Metanephros (tissue), 2 donors: ENCODE measurements at places on chromosomes 1 and 21. TPM values are rescaled to one million over a fixed set of nuclear protein-coding genes. Genes with fewer than 3 reads are reported as not detected.

AMPD1 gene
- total RNA-seq: 22.7 TPM

OR2T5 gene
- total RNA-seq: 0.06 TPM

ITPKB gene
- total RNA-seq: 51.5 TPM

KCNJ15 gene
- total RNA-seq: 124 TPM

PDZK1IP1 gene
- 28.4 TPM for total RNA-seq

HSPA13 gene
- 35.9 TPM for total RNA-seq

SETSIP gene
- total RNA-seq: not detected

TRIM58 gene
- total RNA-seq: 9.3 TPM

CYP4X1 gene
- total RNA-seq: 7.4 TPM

TRIM67 gene
- 0.47 TPM for total RNA-seq
